ENCODE measurements at places on chromosomes 4 and X. TPM values are rescaled to one million over a fixed set of nuclear protein-coding genes. Genes with fewer than 3 reads are reported as not detected.

TDO2 gene
- total RNA-seq: not detected

PAGE1 gene
- not detected for total RNA-seq

SHROOM2 gene
- total RNA-seq: 2.0 TPM

NOCT gene
- total RNA-seq: 10.9 TPM

ASB9 gene
- total RNA-seq: 2.5 TPM

OTC gene
- total RNA-seq: 1.6 TPM

MAGEB10 gene
- not detected for total RNA-seq

DNA sequence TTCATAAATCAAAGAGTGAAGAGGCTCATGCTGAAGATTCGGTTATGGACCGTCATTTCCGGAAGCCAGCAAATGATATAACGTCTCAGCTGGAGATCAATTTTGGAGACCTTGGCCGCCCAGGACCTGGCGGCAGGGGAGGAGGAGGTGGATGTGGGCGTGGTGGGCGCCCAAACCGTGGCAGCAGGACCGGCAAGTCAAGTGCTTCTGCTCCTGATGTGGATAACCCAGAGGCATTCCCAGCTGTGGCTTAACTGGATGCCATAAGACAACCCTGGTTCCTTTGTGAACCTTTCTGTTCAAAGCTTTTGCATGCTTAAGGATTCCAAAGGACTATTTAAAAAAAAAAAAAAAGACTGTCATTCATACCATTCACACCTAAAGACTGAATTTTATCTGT, 44.0 kb upstream of the EFNB1 start:
- no peak overlapping the region for H3K4me3 ChIP-seq
- no peak for DNase-seq
- no peak overlapping the region for H3K27ac ChIP-seq
- H3K36me3 ChIP-seq: no peaks in the 10 kb centered on the region
- no peaks in the 10 kb centered on the region for H3K27me3 ChIP-seq

- H3K36me3 ChIP-seq: no peaks in the 10 kb centered on the region
- no peak for DNase-seq
- H3K4me1 ChIP-seq: peaks cover 3% of the 10 kb centered on the region
- no peak overlapping the region for H3K4me3 ChIP-seq
Measured at GRCh38 chr4:147724468-147725201, 7.3 kb upstream of the ARHGAP10 start.

- no peaks in the 10 kb centered on the region for H3K27me3 ChIP-seq
- no peak for DNase-seq
Measured at GRCh38 chr4:119675391-119675790, 46.8 kb upstream of the PDE5A start.

DNA sequence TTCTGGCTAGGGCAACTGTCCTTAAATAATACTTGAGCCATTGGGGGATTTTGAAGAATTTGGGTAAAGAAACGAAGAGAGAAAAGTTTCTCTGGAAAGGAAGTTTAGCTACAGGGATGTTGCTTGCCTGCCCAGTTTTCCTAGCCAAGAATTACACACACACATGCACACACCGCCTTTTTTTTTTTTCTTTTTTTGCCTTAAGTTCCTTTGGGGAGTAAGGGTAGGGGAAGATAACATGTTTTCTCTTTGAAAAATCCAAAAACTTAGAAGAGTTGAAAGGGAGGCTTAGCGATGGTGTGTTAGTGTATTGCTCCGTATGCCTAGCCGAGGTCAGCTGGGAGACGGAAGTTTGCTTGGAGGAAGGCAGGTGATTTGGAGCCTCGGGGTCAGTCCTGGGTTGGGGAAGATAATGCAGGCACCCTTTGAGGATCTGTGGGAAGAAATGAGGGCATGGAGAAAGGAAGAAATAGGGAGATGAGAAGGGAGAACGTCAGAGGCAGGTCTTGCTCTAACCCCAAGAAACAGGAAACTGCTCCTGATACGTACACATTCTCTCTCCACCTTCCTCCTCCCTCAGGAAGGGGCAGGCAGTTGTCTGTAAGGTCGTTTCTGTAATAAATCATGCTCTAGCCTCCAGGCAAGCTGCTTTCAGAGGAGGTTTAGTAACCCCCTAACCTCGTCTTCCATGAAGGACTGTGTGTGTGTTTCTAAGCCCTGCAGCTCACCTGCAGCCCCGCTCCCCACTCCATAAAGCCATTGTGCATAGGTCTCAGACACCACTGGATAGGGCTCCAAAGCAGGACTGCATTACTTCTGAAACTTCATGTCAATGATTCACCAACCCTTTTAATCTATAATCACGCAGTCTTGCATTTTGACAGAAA, 10.5 kb downstream of the KLF3 start:
- no peaks in the 10 kb centered on the region for H3K36me3 ChIP-seq
- DNase-seq: no peak
- peak overlapping the region; percentile 38 for H3K4me3 ChIP-seq
- no peaks in the 10 kb centered on the region for H3K27me3 ChIP-seq

GRCh38 chrX:46704767-46705386, 54.0 kb downstream of the SLC9A7 start:
- no peaks in the 10 kb centered on the region for H3K36me3 ChIP-seq
- DNase-seq: no peak
- H3K4me1 ChIP-seq: no peaks in the 10 kb centered on the region
- H3K27me3 ChIP-seq: no peaks in the 10 kb centered on the region

DNA sequence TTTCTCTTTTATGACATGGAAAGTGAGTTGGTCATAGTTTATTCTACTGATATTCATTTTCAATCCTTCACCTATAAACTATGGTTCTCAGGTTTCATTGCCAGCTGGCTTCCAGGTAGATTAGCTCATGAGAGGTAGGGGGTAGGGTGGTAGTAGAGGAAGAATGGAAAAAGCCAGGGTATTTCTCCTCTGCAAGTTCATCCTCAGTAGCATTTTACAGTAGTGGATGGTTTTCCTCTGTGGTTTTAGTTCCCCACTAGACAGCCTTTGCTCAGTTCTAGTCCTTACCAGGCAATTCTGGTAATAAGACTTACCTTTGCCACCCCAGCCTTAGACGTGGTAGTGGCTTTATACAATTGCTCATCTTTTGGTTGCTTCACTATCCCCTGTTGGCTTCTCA, 8.9 kb upstream of the NAA11 start:
- H3K27ac ChIP-seq: no peak overlapping the region
- H3K36me3 ChIP-seq: no peaks in the 10 kb centered on the region
- DNase-seq: no peak
- no peaks in the 10 kb centered on the region for H3K4me1 ChIP-seq
- H3K27me3 ChIP-seq: no peaks in the 10 kb centered on the region

DNA sequence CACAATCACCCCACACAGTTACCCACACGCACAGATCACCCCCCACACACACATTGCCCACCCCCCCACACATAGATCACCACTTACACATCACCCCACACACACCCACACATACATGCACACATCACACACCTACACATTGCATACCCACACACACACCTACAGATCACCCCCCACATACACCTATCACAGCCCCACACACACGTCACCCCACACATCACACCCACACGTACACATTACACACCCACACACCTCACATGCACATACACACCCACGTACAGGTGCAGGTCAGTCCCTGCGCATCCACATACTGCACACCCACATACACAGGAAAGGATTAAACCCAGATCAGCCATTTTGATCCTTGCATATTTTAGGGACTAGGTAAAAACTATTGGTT, 15.3 kb upstream of the TADA2B start:
- H3K27ac ChIP-seq: no peak overlapping the region
- peaks cover 43% of the 10 kb centered on the region for H3K36me3 ChIP-seq
- no peak for DNase-seq
- no peaks in the 10 kb centered on the region for H3K4me1 ChIP-seq

GRCh38 chr4:180909279-180909678, 1333.9 kb upstream of the TENM3 start:
- no peaks in the 10 kb centered on the region for H3K36me3 ChIP-seq
- no peak for DNase-seq
- H3K4me1 ChIP-seq: no peaks in the 10 kb centered on the region
- no peak overlapping the region for H3K27ac ChIP-seq

DNA sequence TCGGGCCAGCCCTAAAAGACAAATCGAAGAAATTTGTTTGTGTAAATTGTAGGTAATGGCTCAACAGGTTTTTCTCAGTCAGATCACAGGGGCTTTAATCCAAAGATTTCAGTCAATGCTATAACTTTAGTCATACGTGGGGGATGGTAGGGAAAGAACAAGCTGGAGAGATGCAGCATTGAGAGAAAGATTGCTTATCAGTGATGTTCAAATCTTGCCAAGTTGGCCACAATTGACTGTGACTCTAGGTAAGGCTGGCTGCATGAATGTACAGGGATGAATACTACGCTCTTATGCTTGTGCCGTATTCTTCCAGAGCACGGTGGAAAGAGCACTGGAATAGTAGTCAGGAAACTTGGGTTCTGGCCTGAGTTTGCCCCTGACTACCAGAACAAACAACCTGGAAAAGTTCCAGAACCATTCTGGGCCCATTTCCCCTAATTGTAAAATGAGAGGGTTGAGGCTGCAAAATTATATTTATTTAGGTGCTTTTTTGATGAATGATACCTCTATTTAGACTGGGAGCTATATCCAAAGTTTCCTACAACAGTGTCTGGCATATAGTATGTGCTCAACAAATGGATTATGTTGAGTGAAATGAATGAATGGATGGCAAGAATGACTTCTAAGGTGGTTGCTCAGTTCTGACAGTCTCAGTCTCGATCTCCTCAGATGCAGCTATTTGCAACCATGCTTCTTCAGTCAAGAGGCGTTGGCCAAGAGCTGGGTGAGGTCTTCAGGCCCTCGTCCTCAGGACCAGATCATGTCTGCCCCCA, 44.4 kb downstream of the TSC22D3 start:
- no peak for DNase-seq
- H3K27me3 ChIP-seq: no peaks in the 10 kb centered on the region
- peak overlapping the region; percentile 58 for H3K27ac ChIP-seq
- no peak overlapping the region for H3K4me3 ChIP-seq

- H3K27ac ChIP-seq: no peak overlapping the region
- H3K4me1 ChIP-seq: peaks cover 16% of the 10 kb centered on the region
- no peaks in the 10 kb centered on the region for H3K27me3 ChIP-seq
- no peak for DNase-seq
Measured at GRCh38 chr4:6916069-6916586, 6.5 kb downstream of the TBC1D14 start.

- no peak for DNase-seq
- H3K27me3 ChIP-seq: no peaks in the 10 kb centered on the region
- no peaks in the 10 kb centered on the region for H3K4me1 ChIP-seq
Measured at GRCh38 chrX:7515681-7516413, 327.1 kb upstream of the VCX start.

DNA sequence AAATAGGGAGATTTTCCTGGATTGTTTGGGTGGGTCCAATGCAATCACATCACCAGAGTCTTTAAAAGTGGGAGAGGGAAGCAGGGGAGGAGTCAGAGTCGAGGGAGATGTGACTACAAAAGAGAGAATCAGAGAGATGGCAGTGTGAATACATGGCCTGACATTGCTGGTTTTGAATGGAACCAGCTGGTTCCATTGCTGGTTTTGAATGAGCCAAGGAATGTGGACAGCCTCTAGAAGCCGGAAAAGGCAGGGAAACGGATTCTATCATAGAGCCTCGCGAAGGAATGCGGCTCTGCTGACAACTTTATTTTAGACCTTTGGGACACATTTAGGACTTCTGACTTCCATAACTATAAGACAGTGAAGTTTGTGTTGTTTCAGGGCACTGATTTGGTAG, 627.0 kb upstream of the HTR2C start:
- DNase-seq: no peak
- no peaks in the 10 kb centered on the region for H3K36me3 ChIP-seq
- no peaks in the 10 kb centered on the region for H3K27me3 ChIP-seq
- H3K4me1 ChIP-seq: no peaks in the 10 kb centered on the region

DNA sequence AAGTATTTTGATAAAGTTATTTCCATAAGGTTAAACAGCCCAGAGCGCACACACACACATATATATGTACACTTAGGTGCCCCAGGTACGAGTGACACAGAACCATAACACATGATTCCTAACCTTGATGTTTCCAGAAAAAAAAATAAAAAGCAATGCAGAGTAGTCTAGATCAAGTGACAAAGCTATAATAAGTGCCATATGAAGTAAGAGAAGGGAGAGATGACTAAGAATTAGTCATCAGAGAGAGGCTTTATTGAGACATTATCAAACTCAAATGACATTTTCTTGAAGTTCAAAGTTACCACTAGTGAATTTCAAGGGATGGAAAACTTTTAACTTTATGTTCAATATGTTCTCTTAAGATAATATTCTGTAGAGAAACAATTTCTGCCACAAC, 215.0 kb downstream of the HTR2C start:
- H3K4me3 ChIP-seq: no peak overlapping the region
- no peaks in the 10 kb centered on the region for H3K4me1 ChIP-seq
- no peak for DNase-seq
- no peaks in the 10 kb centered on the region for H3K27me3 ChIP-seq
- no peak overlapping the region for H3K27ac ChIP-seq

DNA sequence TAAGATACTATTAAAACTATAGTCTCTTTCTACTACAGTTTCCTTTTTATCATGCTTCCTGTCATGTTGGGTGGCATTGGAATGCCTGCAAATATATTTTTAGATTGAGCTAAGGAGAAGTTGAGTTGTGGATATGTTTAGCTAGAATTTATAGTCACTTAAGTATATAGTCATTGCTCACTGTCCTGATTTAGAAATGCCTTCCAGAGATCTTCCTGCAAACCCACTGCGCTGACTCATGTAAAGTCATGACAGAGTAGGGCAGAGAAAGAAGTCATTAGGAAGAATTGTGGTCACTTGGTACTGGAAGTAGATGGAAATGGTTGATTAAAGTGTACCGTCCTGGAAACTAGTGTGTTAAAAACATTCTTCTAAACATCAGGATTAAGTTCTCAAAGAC, 490.3 kb upstream of the PABPC4L start:
- H3K36me3 ChIP-seq: no peaks in the 10 kb centered on the region
- no peak for DNase-seq
- H3K27me3 ChIP-seq: no peaks in the 10 kb centered on the region
- no peak overlapping the region for H3K4me3 ChIP-seq
- no peak overlapping the region for H3K27ac ChIP-seq

GRCh38 chrX:37867536-37868153, 20.3 kb upstream of the DYNLT3 start:
- no peak overlapping the region for H3K27ac ChIP-seq
- DNase-seq: no peak
- H3K4me3 ChIP-seq: no peak overlapping the region
- H3K27me3 ChIP-seq: no peaks in the 10 kb centered on the region

DNA sequence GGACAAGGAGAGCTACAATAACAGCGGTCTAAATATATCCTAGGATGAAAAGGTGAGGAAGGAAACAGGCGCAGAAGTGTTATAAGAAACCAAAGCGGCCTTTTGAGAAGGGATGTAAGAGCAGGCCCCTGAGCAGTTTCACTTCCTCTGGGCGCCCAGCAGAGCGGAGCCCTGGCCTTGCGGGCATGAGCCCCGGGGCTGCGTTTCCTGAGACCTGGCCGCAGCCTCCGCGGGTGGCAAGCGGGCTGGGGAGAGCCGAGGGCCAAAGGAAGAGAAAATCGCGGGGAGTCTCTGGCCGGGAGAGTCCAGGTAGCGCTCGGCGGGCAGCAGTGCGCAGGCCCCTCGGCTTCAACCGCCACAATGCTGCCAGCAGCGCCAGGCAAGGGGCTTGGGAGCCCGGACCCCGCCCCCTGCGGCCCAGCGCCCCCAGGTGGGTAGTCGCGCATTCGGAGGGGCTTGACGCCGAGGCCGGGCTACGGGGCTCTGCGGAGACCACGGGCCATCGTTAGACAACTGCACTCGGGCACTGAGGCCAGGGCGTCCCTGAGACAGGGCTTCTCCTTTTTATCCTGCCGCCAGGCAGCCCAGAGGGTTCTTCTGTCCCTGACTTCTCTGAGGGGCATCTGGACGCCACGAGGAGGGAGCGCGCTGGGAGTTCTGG, at the start of gene BANK1:
TSS of gene BANK1 (plus strand) at position 210 of the 661 bp plus-strand sequence. CDS start at position 361, 151 bp downstream.
- no peaks in the 10 kb centered on the region for H3K27me3 ChIP-seq
- peaks cover 8% of the 10 kb centered on the region for H3K4me1 ChIP-seq
- no peak for DNase-seq
- peak within 1 kb of the TSS; percentile 71 for H3K4me3 ChIP-seq
- H3K36me3 ChIP-seq: no peaks in the 10 kb centered on the region
- H3K27ac ChIP-seq: no peak within 1 kb of the TSS
